ENCODE measurements at places on chromosomes 11 and 22. TPM values are rescaled to one million over a fixed set of nuclear protein-coding genes. Genes with fewer than 3 reads are reported as not detected.

The MEI1 gene
- not detected for total RNA-seq

The GNAZ gene
- total RNA-seq = 4.5 TPM

The SLC7A4 gene
- 140 TPM for total RNA-seq

The FGF3 gene
- not detected for total RNA-seq

The MED19 gene
- 15.5 TPM for total RNA-seq

The KCNJ4 gene
- 0.50 TPM for total RNA-seq

The PGA3 gene
- total RNA-seq = 0.27 TPM
